ENCODE measurements at places on chromosomes 7 and 10. TPM values are rescaled to one million over a fixed set of nuclear protein-coding genes. Genes with fewer than 3 reads are reported as not detected.
A peak's percentile ranks its signal among the peaks of the same experiment; 100 is the strongest.

CRHR2 gene
- total RNA-seq = not detected

PNLIPRP2 gene
- total RNA-seq = not detected

DNA sequence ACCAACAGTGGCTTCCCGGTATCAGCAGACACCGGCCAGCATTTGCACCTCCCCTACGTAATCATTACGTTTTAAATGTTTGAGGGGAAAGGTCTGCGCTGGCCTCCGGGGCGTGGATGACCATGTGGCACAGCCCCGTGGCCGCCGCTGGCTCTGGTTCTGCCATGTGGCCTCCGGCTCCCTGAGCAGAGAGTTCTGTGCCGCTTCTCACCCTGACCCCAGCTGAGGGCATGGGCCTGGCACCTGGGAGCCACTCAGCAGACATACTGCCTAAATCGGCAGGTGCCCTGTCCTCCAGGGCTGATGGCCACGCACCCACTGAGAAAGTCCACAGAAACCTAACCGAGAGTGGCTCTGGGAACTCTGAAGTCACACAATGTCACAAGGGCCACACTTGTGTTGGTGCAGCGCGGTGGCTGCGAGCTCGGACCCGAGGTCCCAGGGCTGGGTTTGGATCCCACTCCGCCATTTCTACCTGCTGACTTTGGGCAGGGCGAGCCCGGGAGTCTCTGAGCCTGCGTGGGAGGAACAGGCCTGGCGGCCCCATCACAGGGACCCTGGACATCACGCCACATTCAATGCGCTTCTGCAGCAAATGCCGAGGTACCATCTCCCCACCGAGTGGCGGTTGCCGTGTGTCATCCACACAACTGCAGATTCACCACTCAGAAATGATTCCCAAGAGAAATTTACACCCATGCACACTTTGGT, 25.3 kb downstream of the CFAP46 start:
- no peaks in the 10 kb centered on the region for H3K4me1 ChIP-seq
- no peaks in the 10 kb centered on the region for H3K27me3 ChIP-seq
- DNase-seq = no peak
- H3K27ac ChIP-seq = no peak overlapping the region

PROSER2 gene
- 66.0 TPM for total RNA-seq

- DNase-seq = peak; percentile 96
- peak overlapping the region; percentile 97 for H3K27ac ChIP-seq
- H3K36me3 ChIP-seq = no peaks in the 10 kb centered on the region
Measured at GRCh38 chr7:36128448-36129047, 24.5 kb upstream of the EEPD1 start.

DNA sequence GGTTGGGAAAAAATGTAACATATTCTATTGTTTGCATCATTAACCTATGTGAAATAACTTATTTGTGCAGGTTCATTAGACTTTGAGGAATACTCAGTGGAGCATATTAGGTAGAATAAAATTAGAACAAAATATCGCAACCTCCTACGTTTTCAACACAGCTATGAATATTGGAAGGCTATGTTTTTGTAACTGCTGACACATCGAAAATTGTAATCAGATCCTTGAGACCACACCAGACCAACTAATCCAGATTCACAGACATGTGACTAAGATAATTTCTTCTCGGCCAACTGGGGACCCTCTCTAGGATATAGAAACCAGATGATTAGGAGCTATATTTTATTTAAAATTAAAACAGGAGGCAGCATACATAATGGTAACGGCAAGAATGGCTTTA, 77.5 kb upstream of the VWC2 start:
- DNase-seq = no peak
- H3K36me3 ChIP-seq = no peaks in the 10 kb centered on the region
- no peak overlapping the region for H3K4me3 ChIP-seq
- no peaks in the 10 kb centered on the region for H3K4me1 ChIP-seq
- no peak overlapping the region for H3K27ac ChIP-seq

GRCh38 chr7:391411-391951, 101.5 kb downstream of the FOXL3 start:
- H3K4me3 ChIP-seq = no peak overlapping the region
- DNase-seq = no peak
- H3K36me3 ChIP-seq = no peaks in the 10 kb centered on the region

- H3K27ac ChIP-seq = no peak overlapping the region
- H3K4me1 ChIP-seq = no peaks in the 10 kb centered on the region
- DNase-seq = peak; percentile 52
- H3K27me3 ChIP-seq = no peaks in the 10 kb centered on the region
Measured at GRCh38 chr7:132557489-132558044, 18.7 kb downstream of the PLXNA4 start.

MBL2 gene
- 0.17 TPM for total RNA-seq

- no peak overlapping the region for H3K27ac ChIP-seq
- no peaks in the 10 kb centered on the region for H3K27me3 ChIP-seq
- DNase-seq = peak; percentile 50
- no peaks in the 10 kb centered on the region for H3K36me3 ChIP-seq
- H3K4me3 ChIP-seq = no peak overlapping the region
Measured at GRCh38 chr7:93178213-93178612, 30.0 kb upstream of the SAMD9L start.

DCLRE1A gene
- total RNA-seq = 3.3 TPM

- H3K4me1 ChIP-seq = peaks cover 20% of the 10 kb centered on the region
- H3K36me3 ChIP-seq = no peaks in the 10 kb centered on the region
- H3K27ac ChIP-seq = no peak overlapping the region
Measured at GRCh38 chr10:49219248-49219647, 31.1 kb upstream of the TMEM273 start.

CYP3A7 gene
- not detected for total RNA-seq
